ENCODE measurements at places on chromosomes 13 and 19.

- peak; percentile 8 for DNase-seq
Measured at GRCh38 chr19:45901912-45902650, at the start of gene MYPOP. MYPOP (minus strand) TSS chr19:45902613; CDS start chr19:45901773, 840 bp downstream.

DNA sequence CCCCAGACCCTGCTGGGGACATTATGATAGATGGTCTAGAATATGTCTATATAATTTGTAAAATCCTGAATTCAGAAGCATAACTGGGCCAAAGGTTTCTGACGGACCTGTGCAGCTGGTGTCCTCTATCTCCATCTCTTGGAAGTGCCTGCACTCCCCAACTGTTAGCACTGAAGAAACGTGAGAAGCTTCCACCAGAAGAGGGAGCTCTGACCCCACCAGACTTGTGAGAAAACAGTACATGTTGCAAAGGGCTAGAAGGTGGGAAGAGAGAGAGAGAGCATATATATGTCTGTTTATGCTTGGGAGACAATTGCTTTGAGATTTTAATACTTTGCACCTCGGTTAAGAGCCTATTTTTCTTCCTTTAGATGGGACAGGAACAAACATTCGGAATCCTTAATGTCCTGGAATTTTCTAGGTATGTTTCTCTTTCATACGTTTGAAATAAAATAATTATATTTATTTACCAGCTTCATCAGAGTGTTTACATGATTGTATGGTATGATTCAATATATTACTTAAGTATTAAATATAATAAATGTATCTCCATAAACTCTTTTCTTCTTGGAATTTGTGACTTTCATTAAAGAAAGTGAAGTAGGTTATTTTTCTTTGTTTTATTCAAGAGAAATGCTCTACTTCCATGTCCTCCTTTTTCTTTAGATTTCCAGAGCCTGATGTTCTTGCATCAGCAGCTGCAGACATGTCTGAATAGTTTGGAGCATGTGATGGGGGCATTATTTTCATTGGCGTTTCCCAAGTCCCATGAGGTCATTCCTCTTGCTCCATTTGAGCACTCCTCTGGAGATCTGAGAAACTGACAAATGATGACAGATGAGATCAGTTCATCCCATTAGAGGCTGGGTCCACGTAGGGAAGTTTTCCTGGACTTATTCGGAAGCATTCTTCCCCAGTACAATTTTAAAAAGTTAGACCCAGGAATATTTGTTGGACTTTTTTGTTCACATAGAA lies 202.9 kb downstream of the ATP8A2 start:
- peak; percentile 68 for DNase-seq

DNA sequence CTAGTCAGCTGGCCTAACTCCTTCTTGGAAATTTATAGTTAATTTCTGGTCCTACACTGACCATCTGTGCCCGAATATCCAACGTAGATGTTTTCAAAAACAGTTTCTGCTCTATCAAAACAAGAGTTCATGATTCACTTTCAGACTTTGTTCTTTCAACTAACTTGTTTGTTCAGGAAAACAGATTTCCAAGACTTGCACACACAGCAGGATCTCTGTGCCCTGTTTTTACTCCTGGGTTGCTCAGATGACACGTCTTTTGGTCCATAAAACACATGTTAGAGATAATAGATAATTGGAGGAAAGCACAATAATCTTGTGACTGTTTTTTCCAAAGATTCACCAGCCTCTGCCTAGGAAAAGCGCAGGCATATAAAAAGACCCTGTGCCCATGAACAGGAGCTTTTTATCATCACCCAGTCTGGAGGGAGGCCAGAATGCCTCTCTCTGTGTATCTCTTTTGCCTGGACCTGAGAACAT lies 218.0 kb downstream of the IRS2 start:
- DNase-seq = no peak

DNA sequence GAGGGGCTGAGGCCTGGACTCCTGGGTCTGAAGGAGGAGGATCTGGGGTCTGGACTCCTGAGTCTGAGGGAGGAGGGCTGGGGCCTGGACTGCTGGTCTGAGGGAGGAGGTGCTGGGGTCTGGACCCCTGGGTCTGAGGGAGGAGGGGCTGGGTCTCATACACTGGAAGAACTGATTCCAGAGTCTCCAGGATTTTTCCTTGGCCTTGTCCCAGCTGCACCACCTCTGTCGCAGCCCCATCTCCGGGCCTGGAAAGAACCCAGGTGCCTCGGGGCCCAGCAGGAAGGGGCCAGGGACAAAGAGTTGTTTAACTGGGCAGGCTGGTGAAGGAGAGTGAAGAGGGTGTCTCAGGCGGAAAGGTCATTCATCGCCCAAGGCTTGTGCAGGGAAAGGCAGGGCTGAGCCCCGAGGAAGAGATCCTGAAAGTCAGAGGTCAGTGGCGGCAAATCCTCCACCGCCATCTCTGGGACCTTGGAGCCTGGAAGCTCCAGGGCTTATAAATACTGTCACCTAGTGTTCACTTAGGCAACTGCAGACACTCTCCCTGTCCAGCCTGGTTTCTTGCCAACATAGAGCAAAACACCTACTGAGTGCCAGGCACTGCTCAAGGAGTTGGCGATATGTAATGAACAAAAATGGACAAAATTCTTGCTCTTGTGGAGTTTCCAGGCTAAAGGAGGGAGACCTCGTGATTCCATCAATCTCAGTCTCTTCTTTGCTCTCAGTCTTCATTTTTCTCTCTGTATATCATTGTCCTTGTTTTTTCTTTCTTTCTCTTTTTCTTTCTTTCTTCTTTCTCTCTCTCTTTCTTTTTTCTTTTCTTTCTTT lies 4.4 kb upstream of the KCNN4 start:
- peak; percentile 34 for DNase-seq

DNA sequence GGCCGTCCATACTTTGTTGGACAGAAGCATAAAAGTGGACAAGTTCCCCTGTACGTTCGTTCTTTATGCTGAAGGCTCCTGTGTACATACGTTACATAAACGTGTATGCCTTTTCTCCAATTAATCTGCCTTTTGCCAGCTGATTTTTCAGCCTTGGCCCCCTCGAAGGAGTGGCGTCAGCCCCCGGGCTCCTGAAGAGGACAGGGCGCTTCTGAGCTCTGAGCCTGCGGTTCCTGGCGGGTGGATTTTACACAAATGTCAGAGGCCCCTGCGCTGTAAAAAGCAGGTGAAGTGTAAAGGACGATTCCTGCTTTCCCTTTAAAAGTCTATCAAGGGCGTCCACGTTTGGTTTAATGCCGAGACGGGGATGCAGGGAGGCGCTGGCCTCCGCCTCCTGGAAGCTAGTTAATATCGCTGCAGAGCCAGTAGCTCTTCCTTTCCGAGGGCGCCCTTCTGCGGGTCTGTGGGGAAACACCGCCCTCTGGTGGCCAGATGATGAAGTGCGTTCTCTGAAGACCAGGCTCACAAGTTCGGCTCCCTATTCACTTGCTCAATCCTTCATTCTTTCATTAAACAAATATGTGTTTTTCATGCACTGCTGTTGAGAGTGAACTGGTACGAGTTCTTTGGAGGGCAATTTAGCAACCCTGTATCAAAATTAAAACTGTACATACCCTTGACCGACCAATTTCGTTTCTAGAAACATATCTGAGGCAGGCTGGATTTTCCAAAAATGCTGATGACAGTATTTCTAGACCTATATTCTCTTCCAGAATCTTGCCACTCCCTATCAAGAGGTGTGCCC lies 62.0 kb downstream of the GPR12 start:
- DNase-seq = peak; percentile 77
